Activated naive CD8-positive, alpha-beta T cell treated with anti-CD3 and anti-CD28 coated beads for 36 hours (primary cell): ENCODE measurements at places on chromosomes 5 and 9.

GRCh38 chr5:173602423-173602822 lies 14.0 kb downstream of the BOD1 start:
- no peak for DNase-seq

DNA sequence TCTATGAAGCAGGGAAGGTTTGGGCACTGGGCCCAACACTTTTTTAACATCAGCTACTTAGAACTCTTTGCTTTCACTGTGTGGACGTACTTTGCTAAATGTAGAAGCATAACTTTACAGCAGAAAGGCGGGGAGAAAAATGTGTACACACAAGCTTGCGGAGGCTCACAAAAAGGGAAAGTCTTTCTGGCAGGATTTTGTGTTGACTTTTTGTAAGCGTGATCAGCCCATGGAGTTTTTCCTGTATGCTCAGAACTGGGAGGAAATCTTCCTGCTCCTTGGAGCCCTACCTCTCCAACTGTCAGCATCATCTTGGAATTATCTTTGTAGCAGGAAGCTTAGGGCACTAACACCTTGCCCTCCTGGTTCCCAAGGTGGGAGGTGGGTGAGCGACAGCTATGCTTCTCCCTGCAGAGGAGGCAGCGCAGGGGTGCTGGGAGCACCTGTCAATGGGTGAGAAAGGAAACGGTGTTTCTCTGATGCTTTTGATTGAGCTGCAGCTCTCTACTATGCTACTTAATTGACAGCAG lies 321.9 kb downstream of the GADD45G start:
- no peak for DNase-seq

DNA sequence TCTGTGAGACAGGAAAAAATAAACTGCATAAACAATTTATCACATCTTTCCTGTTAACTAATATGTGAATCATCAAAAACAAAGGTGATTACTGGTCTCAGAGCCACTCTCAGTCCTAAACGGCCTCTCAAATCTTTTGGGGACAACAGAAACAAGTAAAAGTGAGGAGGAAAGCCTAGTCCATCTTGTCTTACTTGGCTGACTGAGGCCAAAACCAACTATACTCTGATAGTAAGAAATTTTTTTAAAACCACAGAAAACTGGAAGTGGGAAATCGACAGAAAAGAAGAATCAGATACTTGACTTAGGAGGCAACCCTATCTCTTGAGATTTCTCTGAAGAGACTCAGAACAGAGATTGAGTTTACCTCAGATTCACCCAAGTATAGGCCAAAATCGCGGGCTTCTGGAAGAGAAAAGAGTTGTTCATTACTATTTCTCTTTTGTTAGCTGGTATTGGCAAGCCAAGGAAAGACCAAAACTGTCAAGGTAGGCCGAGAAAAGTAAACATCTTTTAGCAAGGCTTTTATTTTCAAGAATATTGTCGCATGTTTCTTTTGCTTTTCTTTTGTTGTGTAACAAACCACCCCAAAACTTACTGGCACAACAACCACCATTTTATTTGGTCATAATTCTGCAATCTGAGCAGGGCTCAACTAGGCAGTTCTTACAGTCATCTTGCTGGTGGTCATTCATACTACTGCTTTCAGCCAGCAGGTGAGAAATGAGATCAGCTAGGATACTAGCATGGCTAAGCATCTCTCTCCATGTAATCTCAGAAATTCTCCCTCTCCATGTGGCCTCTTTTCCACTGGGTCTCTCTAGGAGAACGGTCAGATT lies 46.1 kb downstream of the RFX3 start:
- DNase-seq = no peak

DNA sequence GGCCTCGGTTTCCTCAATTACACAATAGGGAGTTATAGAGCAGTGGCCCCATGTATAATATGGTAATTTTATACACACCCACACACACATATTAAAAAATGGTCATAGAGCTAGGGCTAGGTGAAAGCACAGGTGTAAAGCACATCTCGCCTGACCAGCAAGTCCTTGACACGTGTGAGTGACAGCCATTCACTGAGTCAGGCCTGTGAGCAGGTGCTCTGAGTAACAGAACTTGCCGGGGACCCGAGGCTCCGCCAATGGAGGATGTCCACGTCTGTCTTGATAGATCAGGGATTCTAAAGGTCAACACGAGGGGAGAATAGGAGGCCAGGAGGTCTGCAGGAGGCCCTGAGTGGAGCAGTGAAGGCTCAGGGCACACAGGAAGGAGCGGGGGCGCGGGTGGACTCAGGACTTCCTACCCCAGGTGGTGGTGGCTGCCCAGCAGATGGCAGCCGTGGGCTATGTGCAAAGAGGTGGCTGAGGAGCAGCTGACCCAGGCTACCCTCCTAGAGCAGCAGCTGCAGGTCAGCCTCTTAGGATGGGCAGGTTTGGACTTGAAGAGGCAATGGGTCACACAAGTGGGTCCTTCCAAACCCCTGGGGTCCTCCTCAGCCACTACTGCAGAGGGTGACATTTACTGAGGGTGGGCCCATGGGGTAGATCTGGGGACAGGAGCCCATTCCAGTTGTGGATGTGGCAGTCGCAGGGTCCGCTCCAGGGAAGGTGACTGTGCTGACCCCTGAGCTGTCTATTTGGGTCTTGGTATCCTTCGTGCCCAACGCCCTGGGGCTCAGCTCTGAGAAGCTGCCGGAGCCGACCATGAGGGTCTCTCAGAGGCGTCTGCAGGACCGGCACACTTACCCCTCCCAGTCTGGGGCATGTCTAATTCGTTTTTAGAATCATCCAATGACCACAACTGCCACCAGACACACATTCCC lies 45.9 kb downstream of the PRRT1B start:
- DNase-seq = peak; percentile 78

GRCh38 chr5:5705010-5705409 lies 282.5 kb downstream of the ICE1 start:
- DNase-seq = no peak

- DNase-seq = no peak
Observed at GRCh38 chr5:56964173-56964572, 12.2 kb upstream of the MIER3 start.

- DNase-seq = no peak
Observed at GRCh38 chr9:126979461-126979860, 64.9 kb downstream of the RALGPS1 start.

DNA sequence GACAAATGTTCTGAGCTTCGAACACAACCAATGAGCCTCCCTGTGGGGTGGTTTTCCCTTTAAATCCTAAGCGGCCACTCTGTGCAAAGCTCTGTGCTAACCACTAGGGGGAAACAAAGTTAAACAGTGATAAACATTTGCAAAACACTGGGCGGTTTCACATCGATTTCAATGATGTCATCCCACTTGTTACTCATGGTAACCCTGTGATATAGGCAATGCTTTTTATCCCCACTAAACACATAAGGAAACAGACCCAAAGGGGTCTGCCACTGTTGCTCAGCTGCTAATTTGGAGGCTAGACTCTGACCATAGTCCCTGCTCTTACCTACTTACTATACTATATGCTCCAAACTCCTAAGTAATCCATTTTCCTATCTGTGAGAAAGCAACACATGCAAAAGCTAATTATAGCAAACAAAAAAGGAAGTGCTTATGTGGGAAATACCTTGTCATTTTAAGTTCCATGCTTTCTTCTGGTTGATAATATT lies 57.3 kb downstream of the PTPN3 start:
- DNase-seq = peak; percentile 41

- DNase-seq = no peak
Observed at GRCh38 chr5:77974576-77974975, 198.4 kb upstream of the TBCA start.
